ENCODE measurements at places on chromosomes 12 and 14.

DNA sequence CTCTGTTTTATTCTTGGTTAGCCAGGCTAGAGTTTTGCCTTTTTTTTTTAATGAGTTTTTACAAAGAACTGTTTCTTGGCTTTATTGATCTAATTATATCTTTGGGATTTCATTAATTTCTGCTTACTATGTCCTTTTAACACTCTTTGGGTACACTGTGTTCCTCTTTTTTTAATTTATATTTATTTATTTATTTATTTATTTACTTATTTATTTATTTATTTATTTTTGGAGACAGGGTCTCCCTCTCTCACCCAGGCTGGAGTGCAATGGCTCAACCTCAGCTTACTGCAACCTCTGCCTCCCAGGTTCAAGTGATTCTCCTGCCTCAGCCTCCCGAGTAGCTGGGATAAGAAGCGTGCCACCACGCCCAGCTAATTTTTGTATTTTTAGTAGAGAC is 15.1 kb upstream of the MARK3 start:
- no peak for DNase-seq

DNA sequence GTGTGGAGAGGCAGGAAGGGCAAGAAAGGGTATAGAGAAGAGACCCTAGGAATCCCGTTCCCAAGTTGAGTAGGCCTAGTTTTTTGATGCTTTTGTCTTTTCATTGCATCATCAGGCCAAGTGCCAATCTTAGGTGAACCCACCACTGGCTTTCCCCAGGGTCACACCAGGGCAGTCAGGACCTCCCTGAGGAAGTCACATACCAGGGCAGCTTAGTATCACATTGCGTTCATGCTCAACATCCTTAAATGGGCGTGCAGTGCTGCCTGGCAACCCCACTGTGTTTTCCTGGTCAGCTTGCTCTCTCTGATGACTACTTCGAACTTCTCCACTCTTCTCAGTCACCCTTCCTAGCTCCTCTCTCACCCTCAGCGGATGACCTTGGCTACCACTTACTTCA is 9.0 kb downstream of the ASIC1 start:
- no peak for DNase-seq

DNA sequence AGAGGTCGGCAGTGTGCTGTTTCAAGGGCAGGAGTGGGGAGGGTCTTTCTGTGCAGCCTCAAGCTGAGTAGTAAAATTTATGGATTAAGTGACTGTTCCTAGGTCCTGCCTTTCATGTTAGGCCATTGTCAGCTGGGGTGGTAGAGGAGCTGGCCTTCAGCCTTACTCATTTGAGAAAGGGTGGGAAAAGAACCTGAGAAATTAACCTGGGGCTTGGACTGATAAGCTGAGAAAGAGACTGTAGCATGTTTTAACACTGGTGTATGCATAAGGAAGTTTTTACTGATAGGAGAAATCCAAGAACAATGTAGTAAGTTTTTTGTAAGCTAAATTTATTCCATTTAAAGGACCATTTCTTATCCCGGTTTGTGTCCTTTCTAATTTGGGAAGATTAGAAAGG is 20.7 kb downstream of the IFT43 start:
- no peak for DNase-seq

DNA sequence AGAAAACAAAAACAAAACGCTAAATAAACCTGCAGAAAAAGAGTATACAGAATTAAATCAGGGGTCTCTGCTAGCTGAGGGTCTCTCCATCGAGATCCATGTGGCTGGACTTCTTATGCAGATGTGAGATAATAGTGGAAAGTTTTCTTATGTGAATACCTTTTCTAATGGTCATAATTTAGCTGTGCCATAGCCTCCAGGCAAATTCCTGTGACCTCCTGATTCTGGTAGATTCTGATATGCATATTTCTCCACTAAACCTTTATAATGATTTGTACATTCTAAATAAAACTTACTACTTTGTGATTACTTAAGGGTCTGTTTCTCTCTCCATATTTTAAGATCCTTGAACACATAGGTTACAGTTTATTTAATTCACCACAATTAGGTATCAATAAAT is 1002.6 kb downstream of the GALC start:
- no peak for DNase-seq

DNA sequence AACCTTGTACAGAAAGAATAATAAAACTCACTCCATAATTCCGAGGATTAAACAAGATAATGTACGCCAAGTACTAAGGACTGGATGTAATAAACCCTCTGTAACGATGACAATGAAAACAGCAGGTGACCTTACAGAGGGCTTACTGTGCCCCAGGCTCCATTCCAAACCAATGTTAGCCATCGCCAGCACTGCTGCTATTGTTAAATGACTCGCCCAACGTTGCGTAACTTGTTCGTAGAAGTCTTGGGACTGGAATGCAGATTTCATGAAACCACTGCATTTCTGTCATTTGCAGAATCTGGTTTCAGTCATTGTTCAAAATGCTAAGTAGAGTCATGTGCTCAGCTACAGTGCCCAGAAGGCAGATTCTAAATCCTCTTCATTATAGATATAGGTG is 728 bp upstream of the STON2 start:
- DNase-seq: no peak

GRCh38 chr14:54662491-54663133 is 95.7 kb downstream of the SAMD4A start:
- DNase-seq: no peak

DNA sequence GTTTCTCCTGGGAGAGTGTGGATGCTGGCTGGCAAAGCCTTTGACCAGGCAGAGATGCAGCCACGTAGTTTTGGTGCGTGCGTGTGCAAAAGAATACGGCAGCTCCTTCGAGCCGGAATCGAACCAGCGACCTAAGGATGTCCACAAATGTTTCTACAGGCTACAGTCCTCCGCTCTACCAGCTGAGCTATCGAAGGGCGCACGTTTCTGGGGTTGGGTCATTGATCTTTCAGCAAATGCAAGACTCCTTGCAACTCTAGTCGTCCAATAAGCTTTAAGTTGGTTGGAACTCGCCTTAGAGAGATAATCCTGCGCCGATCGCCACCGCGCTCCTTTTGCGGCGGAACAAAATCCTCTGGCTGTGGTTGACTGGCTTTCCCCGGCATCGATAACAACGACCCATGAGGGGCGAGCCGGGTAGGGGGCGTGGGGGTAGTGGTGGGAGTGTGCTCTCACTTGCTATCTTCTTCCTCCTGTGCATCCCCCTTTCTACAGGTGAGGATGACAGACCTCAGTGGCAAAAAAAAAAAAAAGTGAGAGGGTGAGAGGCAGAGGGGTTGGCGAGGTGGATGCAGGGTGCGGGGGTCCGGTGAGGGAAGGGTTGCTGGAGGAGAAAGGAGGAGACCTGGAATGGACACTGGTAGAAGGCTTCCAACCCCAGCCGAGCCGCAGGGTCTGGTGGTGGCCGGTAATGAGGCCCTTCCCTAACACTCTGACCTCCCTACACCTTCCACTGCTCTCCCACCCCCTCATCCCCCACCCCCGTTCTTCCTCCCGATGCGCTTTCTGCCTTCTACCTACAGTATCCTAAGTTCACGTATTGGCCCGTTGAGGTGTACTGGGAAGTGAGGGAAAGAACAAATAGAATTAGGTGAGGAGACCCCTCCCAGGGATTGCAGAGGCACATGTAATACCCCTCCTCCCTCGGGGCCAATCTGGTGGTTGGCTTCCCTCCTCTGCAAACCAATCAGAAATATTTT is 11.8 kb upstream of the OR6S1 start:
- DNase-seq: no peak

DNA sequence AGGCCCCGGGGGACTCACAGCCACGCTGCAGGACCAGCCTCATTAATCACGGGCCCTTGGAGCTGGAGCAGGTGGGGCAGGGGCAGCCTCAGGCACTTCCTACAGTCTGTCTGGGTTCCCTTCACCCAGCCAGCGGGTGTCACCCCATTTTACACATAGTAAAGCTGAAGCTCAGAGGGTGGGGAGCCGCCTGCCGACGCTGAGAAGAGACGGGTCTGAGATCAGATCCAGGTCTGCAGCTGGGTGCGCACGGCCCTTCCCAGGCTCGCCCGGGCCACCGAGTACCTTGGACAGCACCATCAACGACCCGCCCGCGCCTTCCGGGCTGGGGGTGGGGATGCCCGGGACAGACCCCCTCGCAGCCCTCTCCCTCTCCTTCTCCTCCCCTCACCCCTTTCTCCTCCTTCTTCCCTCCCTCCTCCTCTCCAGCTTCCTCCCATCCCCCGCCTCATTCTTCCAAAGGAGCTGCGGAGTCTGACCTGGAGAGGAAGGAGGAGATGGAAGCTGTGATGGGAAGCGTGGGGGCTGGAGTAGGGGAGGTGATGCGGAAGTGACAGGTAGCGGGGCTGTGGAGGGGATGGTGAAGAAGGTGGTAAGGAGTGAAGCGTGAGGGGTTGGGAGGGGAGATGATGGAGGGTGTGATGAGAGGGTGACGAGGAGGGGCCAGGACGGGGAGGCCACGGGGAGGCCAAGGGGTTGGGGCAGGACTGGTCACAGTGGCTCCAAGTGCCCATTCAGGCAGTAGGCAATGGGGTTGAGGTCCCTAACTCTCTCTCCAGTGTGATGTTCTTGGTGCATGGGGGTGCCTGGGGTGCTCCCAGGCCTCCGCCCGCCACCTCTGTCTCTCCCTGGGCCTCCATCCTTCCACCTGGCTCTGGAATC is 8.8 kb downstream of the DTX1 start:
- no peak for DNase-seq

DNA sequence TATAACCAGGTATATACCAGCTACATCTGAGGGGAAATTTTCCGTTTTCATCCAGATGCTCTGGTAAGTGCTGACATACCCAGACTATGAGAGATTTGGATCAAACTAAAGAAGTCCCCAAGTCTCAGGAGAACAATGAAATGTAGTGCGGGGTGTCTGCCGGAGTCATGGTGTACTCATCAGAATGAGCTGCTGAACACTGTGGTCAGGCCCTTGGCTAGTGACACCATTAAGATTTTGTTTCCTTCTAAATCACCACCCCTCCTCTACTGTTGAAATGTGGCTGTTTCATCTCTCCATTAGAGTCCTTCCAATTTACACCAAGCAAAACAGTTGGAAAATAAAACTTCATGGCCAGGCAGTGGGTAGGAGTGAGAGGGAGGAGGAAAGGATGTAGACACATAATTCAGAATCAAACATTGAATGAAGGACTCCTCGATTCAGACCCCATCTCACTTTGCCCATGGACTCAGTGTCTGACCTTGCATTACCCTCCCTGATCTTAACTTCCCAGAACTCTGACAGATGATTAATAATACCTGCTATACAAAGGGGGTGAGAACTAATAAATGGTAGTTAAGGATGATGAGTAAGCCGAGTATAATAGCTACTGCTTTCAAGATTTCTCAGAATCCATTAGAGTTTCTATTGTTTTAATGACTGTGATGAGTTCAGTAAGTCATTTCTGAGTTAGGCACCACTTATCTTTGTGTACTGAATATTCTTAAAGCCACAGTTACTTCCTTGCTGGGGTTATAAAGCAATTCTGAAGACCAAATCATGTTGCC is 127.4 kb downstream of the CRADD start:
- no peak for DNase-seq

GRCh38 chr14:20440882-20441281 is 4.9 kb upstream of the KLHL33 start:
- no peak for DNase-seq

DNA sequence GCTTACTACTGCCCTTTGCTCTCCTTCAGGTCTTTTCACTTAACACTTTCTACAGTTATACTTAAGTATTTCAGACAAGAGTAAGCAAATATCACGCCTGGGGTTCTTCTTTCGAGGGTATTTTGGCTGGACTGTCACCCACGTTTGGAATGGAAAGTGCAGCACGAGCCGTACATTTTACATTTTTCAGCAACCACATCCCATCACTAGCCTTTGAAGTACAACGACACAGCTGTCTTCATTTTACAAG is 349 bp upstream of the FAM177A1 start:
- no peak for DNase-seq

GRCh38 chr12:123427036-123427769 is 9.3 kb downstream of the RILPL2 start:
- DNase-seq: no peak

DNA sequence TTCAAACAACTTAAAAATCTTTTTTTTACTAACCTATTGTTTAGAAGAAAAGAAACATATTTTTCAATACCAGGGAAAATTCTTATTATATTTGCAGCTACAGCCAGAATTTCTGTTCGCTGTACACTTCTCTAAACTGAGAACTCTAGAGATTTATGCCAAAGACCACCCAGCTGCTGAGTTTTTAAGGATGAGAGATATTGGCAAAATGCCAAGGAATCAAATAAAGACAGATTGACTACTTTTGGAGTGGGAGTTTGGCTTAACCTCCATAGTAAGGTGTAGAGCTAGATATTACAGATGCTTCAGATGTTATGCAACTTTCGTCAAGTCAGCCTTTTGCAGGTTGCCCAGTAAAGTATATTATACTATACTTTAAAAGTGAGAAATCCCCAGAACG is 71.8 kb downstream of the TTLL5 start:
- no peak for DNase-seq

DNA sequence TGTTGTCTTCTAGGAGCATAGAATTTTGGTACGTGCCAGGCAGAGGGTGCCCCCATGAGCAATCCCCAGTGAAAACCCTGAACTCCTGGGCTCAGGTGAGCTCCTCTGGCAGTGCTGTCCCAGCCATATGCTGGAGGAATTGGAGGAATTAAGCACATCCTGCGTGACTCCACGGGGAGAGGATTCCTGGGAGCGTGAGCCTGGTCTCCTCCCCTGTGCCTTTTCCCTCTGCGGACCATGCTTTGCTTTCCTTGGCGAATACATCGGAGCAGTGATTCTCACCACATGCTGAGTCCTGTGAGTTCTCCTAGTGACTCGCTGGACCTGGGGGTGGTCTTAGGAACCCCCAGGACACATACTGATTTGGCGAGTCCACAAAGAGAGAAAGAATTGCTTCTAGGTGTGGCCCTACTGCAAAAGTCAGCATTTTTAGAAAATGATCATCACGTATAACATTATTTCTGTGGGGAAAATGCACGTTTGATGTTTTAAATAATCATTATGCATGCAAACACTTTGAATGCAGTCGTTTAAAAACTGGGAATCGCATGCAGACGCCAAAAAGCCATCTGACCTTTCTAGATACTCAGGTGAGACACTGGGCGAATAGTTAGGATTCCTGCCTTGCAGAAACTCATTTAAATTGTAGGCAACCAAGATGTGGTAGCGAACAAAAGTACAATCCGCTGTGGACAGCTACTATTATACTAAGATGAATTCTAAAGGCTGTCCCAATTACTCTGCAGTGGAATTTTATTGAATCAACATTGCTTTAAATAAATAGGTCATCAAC is 370.9 kb downstream of the TMEM132D start:
- DNase-seq: no peak

DNA sequence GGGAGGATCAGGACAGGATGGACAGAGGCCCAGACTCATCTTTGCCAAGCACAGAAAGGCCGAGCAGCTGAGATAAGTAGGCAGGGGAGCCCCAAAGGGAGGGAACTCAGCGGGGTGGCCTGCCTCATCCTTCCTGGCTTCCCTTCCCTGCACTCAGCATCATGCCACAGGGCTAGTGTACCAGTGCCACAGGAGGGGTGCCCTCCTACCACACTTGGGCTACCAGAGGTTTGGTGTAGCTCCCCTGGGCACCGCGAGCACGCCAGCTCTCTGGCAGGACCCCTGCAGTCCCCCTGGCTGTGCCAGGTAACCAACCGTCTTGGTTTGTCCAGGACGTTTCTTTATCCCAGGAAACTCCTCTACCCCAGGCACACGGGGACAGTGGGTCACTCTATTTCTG is 123.5 kb downstream of the ESRRB start:
- no peak for DNase-seq

GRCh38 chr14:92039063-92039718 is 668 bp downstream of the TRIP11 start:
- DNase-seq: no peak
